ENCODE measurements at places on chromosomes 4 and X. TPM values are rescaled to one million over a fixed set of nuclear protein-coding genes. Genes with fewer than 3 reads are reported as not detected.

GRCh38 chr4:152892974-152893373 lies 43.1 kb upstream of the FHDC1 start:
- DNase-seq = no peak

PNMA6A gene
- polyA plus RNA-seq = 2.5 TPM

GRCh38 chr4:8910100-8910821 lies 38.6 kb upstream of the HMX1 start:
- DNase-seq = no peak

- no peak for DNase-seq
Measured at GRCh38 chr4:80732010-80732409, 298.5 kb upstream of the BMP3 start.
